Caco-2 (cell line): ENCODE measurements at places on chromosomes 11 and 22. TPM values are rescaled to one million over a fixed set of nuclear protein-coding genes. Genes with fewer than 3 reads are reported as not detected.

Gene LUZP2
- total RNA-seq = not detected in 2 replicates

DNA sequence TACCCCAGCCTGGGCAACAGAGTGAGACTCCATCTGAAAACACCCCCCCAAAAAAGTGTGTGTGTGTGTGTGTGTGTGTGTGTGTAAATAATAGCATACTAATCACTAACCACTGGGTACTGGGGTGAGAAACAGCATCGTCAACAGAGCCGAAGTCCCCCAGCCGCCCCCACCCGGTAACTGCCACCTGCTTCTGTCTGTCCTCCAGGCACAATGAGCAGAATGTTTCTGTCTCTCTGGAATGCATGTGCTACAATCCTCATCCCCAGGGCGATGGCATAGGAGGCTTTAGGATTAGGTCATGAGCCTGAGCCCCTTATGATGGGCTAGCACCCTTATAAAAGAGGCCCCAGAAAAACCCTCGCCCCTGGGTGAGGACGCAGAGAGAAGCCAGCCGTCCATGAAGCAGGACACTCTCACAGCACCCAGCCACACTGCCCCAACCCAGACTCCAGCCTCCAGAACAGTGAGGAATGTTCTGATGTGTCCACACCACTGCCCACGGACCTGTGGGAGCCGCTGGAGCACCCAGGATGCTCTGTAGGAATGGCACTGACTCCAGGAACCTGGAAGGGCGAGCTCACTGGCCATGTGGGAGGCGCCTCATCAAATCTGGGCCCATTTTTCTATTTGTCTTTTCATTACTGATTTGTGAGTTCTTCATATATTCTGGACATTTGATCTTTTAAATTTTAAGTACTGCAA lies 9.9 kb downstream of the TTLL8 start:
- H3K27me3 ChIP-seq = no peaks in the 10 kb centered on the region
- no peaks in the 10 kb centered on the region for H3K36me3 ChIP-seq
- H3K4me1 ChIP-seq = no peaks in the 10 kb centered on the region

GRCh38 chr22:46858181-46858771 lies 95.8 kb downstream of the TBC1D22A start:
- H3K27me3 ChIP-seq = no peaks in the 10 kb centered on the region
- DNase-seq = no peak
- no peak overlapping the region for H3K27ac ChIP-seq
- H3K36me3 ChIP-seq = no peaks in the 10 kb centered on the region; the same call in 1 of the 2 replicates
- H3K4me1 ChIP-seq = peaks cover 6% of the 10 kb centered on the region
- H3K4me3 ChIP-seq = no peak overlapping the region

GRCh38 chr11:65884716-65885092 lies 3.6 kb downstream of the FIBP start:
- H3K27ac ChIP-seq = no peak overlapping the region
- peaks cover 4% of the 10 kb centered on the region for H3K36me3 ChIP-seq
- H3K4me3 ChIP-seq = no peak overlapping the region

Gene CHADL
- total RNA-seq = 0.32 TPM in 1 of 2 replicates, not detected in the other

GRCh38 chr11:100105255-100105981 lies 581.7 kb upstream of the ARHGAP42 start:
- no peaks in the 10 kb centered on the region for H3K36me3 ChIP-seq
- H3K4me1 ChIP-seq = no peaks in the 10 kb centered on the region
- H3K27me3 ChIP-seq = no peaks in the 10 kb centered on the region
- DNase-seq = no peak
- H3K4me3 ChIP-seq = no peak overlapping the region
- H3K27ac ChIP-seq = no peak overlapping the region

- no peaks in the 10 kb centered on the region for H3K27me3 ChIP-seq
- DNase-seq = no peak
- no peak overlapping the region for H3K27ac ChIP-seq
- H3K36me3 ChIP-seq = peaks cover 3% of the 10 kb centered on the region
- no peaks in the 10 kb centered on the region for H3K4me1 ChIP-seq
Observed at GRCh38 chr22:42160830-42161696, 30.5 kb upstream of the CYP2D6 start.

Gene DTX4
- 85.6 and 96.7 TPM in 2 replicates for total RNA-seq

DNA sequence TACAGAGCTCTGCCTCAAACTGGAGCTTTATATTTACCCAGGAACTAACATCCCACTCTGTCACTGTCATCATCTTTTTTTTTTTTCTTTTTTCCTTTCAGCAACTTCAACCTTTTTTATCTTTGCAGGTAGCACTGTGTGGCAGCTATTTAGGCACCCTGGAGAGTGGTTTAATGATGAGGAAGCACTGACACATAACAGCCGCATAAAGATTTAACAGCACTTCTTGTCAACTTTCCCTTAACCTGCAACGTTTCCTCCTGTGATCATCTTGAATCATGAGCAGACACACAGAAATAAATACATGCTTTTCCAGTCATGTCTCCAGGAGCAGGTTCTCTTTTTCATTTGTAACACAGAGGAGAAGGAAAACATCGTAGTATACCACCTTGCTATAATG lies 34.8 kb downstream of the PDGFD start:
- no peak overlapping the region for H3K27ac ChIP-seq
- no peaks in the 10 kb centered on the region for H3K36me3 ChIP-seq
- H3K4me1 ChIP-seq = peaks cover under 1% of the 10 kb centered on the region; the same call in 1 of the 2 replicates
- no peak for DNase-seq
- H3K27me3 ChIP-seq = no peaks in the 10 kb centered on the region

- peak overlapping the region; percentile 73 for H3K27ac ChIP-seq
- peak overlapping the region; percentile 88 for H3K4me3 ChIP-seq
- no peaks in the 10 kb centered on the region for H3K27me3 ChIP-seq
- no peaks in the 10 kb centered on the region for H3K36me3 ChIP-seq
- no peak for DNase-seq
Observed at GRCh38 chr22:40818192-40818746, 877 bp downstream of the SLC25A17 start.

DNA sequence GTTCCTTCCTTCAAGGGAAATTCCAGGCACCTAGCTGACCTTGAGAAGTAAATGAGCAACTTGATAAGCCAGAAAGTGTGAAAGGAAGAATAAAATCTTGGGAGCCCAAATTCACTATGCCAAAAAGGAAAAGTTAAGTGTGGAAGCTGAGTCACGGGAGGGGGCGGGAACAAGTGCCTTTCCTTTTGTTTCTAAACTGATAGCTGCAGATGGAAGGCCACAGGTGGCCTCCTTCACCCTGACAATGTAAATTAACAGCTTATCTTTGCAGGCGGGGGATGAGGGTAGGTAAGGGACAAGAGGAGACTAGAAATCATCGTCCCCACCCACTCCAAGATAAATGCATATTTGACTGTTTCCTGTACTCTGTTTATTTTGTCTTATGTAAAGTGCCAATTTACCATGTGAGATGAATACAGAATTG lies 36.4 kb upstream of the TREH start:
- H3K27me3 ChIP-seq = no peaks in the 10 kb centered on the region
- DNase-seq = peak; percentile 84
- no peaks in the 10 kb centered on the region for H3K36me3 ChIP-seq
- peak overlapping the region; percentile 13 for H3K27ac ChIP-seq
- H3K4me1 ChIP-seq = peaks cover 53% of the 10 kb centered on the region

DNA sequence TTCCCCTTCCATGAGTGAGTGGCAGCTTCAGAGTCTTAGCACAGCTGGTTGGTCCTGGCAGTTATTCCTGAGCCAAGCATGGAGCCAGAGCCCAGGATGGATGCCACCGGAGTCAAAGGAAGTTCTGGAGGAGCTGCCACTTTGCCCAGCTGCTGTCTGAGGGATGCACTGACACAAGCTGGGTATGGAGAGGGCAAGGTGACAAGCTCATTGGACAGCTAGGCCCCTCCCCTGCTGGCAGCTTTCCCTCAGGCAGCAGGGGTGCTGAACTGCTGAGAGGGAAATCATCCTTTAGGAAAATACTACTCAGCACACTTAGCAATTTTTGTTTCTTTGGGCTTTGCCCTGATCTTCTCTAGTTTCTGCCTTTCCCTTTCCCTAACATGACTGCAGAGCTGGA lies 99.3 kb upstream of the SESN3 start:
- no peak for DNase-seq
- no peaks in the 10 kb centered on the region for H3K27me3 ChIP-seq
- no peaks in the 10 kb centered on the region for H3K36me3 ChIP-seq
- H3K4me3 ChIP-seq = no peak overlapping the region

Gene APOA1
- 872 and 913 TPM in 2 replicates for total RNA-seq

GRCh38 chr22:41445129-41446056 lies 1.2 kb downstream of the TOB2 start:
- H3K4me3 ChIP-seq = peak overlapping the region; percentile 93
- no peak for DNase-seq
- H3K27ac ChIP-seq = peak overlapping the region; percentile 98
- no peaks in the 10 kb centered on the region for H3K27me3 ChIP-seq

GRCh38 chr22:47048123-47049077 lies 285.9 kb downstream of the TBC1D22A start:
- no peaks in the 10 kb centered on the region for H3K27me3 ChIP-seq
- no peak overlapping the region for H3K27ac ChIP-seq
- H3K4me1 ChIP-seq = no peaks in the 10 kb centered on the region
- DNase-seq = no peak

DNA sequence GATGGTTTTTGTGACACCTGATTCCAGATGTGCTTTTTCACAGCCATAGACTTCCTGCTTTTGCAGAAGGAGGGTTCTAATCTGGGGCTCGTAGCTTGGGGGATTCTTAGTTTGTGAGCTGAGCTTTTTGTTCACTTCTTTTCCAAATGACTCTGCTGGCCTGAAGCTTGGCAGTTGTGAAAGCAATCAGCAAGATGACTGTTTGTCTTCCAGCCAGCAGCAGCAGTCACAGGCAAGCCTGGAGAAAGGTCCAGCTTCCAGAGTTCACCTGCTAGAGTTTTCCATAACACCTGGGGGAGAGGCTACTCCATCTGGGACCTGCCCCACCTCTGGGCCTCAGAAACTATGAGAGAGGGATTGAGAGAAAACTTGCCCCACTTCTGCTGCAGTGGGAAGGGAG lies 4.1 kb downstream of the MARK2 start:
- peaks cover 69% of the 10 kb centered on the region for H3K4me1 ChIP-seq
- no peaks in the 10 kb centered on the region for H3K27me3 ChIP-seq
- no peak for DNase-seq
- no peak overlapping the region for H3K4me3 ChIP-seq
- H3K27ac ChIP-seq = peak overlapping the region; percentile 36
- peaks cover 1% of the 10 kb centered on the region for H3K36me3 ChIP-seq

- no peaks in the 10 kb centered on the region for H3K36me3 ChIP-seq
- H3K4me1 ChIP-seq = no peaks in the 10 kb centered on the region
- peak; percentile 17 for DNase-seq
Observed at GRCh38 chr11:5291207-5291838, 10.4 kb downstream of the OR51B4 start.

GRCh38 chr11:85772695-85773094 lies 38.2 kb downstream of the SYTL2 start:
- no peaks in the 10 kb centered on the region for H3K27me3 ChIP-seq
- peaks cover 40% of the 10 kb centered on the region for H3K4me1 ChIP-seq
- no peaks in the 10 kb centered on the region for H3K36me3 ChIP-seq
- no peak for DNase-seq
- H3K27ac ChIP-seq = no peak overlapping the region
